ENCODE measurements at places on chromosomes 16 and 17. TPM values are rescaled to one million over a fixed set of nuclear protein-coding genes. Genes with fewer than 3 reads are reported as not detected.

- H3K27ac ChIP-seq: no peak overlapping the region
- H3K36me3 ChIP-seq: no peaks in the 10 kb centered on the region
- no peak for DNase-seq
- no peaks in the 10 kb centered on the region for H3K27me3 ChIP-seq
Measured at GRCh38 chr17:70278844-70279462, 109.6 kb downstream of the KCNJ2 start.

DNA sequence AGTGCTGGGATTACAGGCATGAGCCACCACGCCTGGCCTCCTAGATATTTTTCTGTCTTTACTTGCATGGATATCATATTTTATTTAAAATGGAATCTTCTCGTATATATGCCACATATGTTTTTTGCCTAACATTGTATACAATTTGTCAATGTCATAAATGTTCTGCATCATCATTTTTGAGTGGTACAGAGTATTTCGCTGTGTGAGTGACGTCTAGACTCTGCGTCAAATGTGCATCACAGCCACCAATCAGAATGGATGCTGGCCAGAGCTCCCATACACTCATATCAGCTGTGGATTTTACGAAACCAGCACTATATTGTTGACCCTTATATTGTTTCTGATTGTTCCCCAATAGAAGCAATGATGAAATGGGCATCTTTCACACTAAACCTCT is 57.2 kb downstream of the ERCC4 start:
- no peaks in the 10 kb centered on the region for H3K4me1 ChIP-seq
- no peak for DNase-seq
- H3K4me3 ChIP-seq: no peak overlapping the region
- H3K36me3 ChIP-seq: no peaks in the 10 kb centered on the region
- H3K27me3 ChIP-seq: no peaks in the 10 kb centered on the region

GRCh38 chr17:45172541-45173286 is 11.0 kb downstream of the HEXIM2 start:
- H3K27ac ChIP-seq: peak overlapping the region; percentile 99
- peak overlapping the region; percentile 24 for H3K4me3 ChIP-seq
- no peaks in the 10 kb centered on the region for H3K36me3 ChIP-seq
- peaks cover 43% of the 10 kb centered on the region for H3K4me1 ChIP-seq
- H3K27me3 ChIP-seq: no peaks in the 10 kb centered on the region
- DNase-seq: no peak

DNA sequence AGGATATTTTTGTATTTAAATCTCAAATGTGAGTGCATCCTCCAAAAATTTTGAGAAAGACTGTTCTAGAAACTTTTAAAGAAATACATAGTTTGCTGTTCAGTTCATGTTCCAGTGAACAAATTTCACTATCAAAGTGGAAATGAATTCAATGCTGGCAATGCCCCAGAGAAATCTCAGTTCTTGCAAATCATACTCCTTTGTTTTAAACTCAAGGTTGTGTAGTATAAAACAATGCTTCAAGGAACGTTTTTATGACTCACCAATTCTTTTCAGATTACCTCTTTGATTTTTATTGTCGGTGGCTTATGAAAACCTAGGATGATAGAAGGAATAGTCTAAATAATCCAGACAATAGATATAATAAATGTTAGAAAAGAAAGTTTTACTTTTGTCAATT is 17.6 kb downstream of the LPCAT2 start:
- H3K27ac ChIP-seq: no peak overlapping the region
- no peaks in the 10 kb centered on the region for H3K27me3 ChIP-seq
- H3K4me1 ChIP-seq: peaks cover 4% of the 10 kb centered on the region

- H3K27me3 ChIP-seq: no peaks in the 10 kb centered on the region
- DNase-seq: no peak
- H3K4me3 ChIP-seq: no peak overlapping the region
Measured at GRCh38 chr17:1312261-1312870, 32.9 kb downstream of the TRARG1 start.

DNA sequence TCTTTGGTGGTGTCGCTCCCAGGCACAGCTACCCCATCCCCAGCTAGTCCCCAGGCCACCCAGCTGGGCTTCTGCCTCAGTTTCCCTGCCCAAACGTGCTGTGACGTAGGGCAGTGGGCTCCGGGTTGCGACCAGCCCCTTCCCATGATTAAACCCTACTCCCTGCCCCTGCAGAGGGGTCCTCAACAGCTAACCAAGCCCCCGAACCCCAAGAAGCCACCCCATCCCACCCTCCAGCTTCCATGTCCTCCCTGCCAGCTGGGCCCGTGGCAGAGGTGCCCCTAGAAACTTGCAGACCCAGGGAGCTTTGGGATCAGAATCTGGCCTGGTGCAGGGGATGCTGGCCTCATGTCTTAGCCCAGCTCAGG is 879 bp upstream of the NTN3 start:
- H3K27me3 ChIP-seq: no peaks in the 10 kb centered on the region
- DNase-seq: no peak
- H3K27ac ChIP-seq: peak overlapping the region; percentile 95
- H3K36me3 ChIP-seq: no peaks in the 10 kb centered on the region
- no peak overlapping the region for H3K4me3 ChIP-seq

- no peak overlapping the region for H3K27ac ChIP-seq
- peaks cover 11% of the 10 kb centered on the region for H3K4me1 ChIP-seq
- no peak for DNase-seq
- no peak overlapping the region for H3K4me3 ChIP-seq
- peaks cover 8% of the 10 kb centered on the region for H3K36me3 ChIP-seq
- no peaks in the 10 kb centered on the region for H3K27me3 ChIP-seq
Measured at GRCh38 chr17:76714822-76715495, 4.2 kb upstream of the MXRA7 start.

DNA sequence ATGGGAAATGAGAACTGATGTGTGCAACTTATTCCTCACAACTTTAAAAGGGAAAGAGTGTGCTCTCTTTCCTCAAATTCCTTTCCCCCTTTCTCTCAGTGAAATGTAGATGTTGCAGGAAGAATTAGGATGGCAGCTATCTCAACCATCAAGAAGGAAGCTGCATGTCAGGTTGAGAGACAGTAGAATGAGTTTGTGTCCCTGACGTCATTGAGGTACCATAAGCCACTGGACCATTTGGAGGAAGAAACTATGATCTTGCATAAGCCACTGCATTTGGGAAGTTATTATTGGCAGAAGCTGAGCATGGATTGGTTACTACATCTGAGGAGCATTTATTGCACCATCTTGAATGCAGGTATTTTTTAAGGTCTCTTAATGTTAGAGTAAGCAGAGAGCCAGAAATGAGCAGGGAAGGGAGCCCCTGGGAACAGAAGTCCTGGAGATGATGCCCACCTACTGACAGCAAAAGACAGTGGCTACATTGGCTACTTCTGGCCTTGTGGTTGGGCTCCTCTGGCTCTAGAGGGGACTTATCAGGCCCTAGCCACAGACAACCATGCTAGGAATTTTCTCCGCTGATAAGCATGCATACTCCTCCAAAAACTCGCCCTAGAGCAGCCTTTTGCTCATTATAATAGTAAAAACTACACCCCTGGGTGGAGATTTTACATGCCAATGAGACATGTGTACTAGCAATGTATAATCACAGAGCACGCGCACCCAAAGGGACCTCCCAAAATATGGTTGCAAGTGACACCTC is 249.0 kb upstream of the SALL1 start:
- H3K4me1 ChIP-seq: no peaks in the 10 kb centered on the region
- no peaks in the 10 kb centered on the region for H3K36me3 ChIP-seq
- H3K27ac ChIP-seq: no peak overlapping the region
- H3K4me3 ChIP-seq: no peak overlapping the region
- no peak for DNase-seq
- H3K27me3 ChIP-seq: no peaks in the 10 kb centered on the region

- no peak for DNase-seq
- peaks cover 2% of the 10 kb centered on the region for H3K4me1 ChIP-seq
- H3K27me3 ChIP-seq: no peaks in the 10 kb centered on the region
- no peaks in the 10 kb centered on the region for H3K36me3 ChIP-seq
- no peak overlapping the region for H3K27ac ChIP-seq
Measured at GRCh38 chr17:337866-338265, 14.7 kb downstream of the RPH3AL start.

DNA sequence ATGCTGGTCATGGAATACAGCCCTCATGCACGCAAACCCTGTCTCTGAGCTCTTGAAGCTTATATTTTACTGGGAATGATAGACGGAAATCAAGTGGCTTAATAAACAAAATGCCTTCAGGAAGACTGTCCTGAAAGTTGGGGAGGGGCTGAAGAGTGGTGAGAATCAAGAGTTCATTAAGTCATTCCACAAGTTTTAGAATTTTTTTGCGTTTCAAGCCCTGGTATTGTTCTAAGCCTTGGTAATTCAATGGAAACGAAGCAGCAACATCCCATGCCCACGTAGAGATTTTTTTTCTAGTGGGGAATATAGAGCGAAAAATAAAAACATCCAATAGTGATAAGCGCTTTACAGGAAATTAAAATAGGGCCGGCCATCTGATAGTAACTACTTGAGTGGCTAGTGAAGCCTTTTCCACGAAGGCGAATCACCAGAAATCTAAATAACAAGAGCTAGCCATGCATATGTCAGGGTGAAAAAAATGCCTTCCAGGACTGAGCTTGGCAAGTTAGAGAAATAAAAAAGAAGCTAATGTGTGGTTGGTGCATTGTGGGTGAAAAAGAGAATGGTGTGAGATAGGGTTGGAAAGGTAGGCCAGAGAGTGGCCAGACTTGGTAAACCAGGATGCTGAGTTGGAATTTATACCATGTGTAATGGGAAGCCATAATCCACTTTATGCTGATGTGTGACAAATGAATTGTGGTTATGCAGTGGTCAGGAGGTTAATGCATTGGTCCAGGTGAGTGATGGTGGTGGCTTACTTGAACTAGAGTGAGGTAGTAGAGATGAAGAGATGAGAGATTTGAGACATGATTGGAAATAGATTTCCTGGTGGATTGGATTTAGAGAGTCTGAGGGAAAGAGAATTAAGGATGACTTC is 772 bp downstream of the PFAS start:
- peaks cover 9% of the 10 kb centered on the region for H3K4me1 ChIP-seq
- H3K27me3 ChIP-seq: no peaks in the 10 kb centered on the region
- H3K36me3 ChIP-seq: peaks cover 9% of the 10 kb centered on the region
- peak overlapping the region; percentile 91 for H3K27ac ChIP-seq

GRCh38 chr17:14731591-14731990 is 430.7 kb downstream of the HS3ST3B1 start:
- no peaks in the 10 kb centered on the region for H3K4me1 ChIP-seq
- no peaks in the 10 kb centered on the region for H3K27me3 ChIP-seq
- no peak overlapping the region for H3K27ac ChIP-seq
- DNase-seq: no peak
- no peaks in the 10 kb centered on the region for H3K36me3 ChIP-seq

DNA sequence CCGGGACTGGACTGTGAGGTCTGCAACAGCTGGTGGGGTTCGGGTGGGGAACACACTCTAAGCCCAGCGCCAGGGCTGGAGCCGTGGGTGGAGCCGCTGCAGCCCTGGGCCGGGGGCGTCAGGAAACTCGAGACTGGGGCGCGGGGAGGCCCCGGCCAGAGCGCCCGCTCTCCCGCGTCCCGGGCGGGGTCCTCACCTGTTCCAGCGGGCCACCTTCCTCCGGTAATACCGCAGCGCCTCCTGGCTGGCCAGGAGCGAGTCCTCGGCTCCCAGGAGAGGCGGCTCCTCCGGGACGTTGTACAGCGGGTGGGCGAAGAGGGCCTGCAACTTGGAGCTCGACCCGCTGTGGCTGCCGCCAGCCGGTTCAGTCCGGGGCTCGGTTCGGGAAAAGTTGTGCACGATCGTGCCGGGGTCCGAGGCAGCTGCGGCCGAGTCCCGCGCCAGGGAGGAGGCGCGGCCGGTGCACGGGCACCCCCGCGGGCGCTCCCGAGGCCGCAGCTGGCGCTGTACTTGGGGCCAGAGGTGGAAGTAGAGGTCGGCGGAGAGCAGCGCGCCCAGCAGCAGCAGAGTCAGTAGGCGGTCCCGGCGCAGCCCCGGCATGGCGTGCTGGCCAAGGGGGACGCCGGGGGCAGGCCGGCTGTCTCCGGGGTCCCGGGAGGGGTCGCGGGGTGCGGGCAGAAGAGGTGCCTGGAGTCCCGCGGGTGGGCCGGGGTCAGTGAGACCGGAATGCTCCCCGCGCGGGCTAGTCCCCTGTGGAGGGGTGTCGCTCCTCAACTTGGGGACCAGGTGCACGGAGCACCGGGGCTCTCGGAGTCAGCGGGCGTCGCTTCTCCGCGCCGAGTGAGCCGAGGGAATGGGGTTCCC is 868 bp downstream of the FAM20A start:
- no peak for DNase-seq
- no peaks in the 10 kb centered on the region for H3K4me1 ChIP-seq
- H3K27ac ChIP-seq: no peak overlapping the region
- no peaks in the 10 kb centered on the region for H3K36me3 ChIP-seq
- H3K4me3 ChIP-seq: peak overlapping the region; percentile 28

GRCh38 chr17:6994666-6995256 is 1.1 kb upstream of the ALOX12 start:
- H3K27me3 ChIP-seq: no peaks in the 10 kb centered on the region
- H3K4me1 ChIP-seq: no peaks in the 10 kb centered on the region
- H3K4me3 ChIP-seq: no peak overlapping the region

DNA sequence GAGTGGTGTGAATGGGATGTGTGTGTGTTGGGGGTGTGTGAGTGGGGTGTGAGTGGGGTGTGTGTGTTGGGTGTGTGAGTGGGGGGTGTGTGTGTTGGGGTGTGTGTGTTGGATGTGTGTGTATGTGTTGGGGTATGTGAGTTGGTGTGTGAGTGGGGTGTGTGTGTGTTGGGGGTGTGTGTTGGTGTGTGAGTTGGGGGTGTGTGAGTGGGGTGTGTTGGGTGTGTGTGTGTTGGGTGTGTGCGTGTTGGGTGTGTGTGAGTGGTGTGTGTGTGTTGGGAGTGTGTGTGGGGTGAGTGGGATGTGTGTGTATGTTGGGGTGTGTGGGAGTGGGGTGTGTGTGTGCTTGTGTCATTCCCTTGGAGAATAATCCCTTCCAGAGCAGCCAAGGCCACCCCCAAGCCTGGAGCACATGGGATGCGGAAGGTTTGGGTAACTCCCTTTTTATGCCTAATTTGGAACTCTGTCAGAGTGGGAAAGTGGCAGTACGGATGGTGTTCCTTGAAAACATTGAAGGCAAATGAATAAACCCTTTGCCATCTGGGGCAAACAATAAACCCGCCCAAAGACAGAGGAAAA is 14.3 kb downstream of the RNF213 start:
- H3K4me3 ChIP-seq: no peak overlapping the region
- no peak for DNase-seq
- H3K36me3 ChIP-seq: peaks cover 2% of the 10 kb centered on the region
- peaks cover 34% of the 10 kb centered on the region for H3K4me1 ChIP-seq
- no peak overlapping the region for H3K27ac ChIP-seq

The OTOA gene
- total RNA-seq: not detected

The TMEM100 gene
- total RNA-seq: 0.10 TPM

The KRT20 gene
- total RNA-seq: 0.13 TPM

The NDRG4 gene
- total RNA-seq: 5.1 TPM

The NECAB2 gene
- 0.33 TPM for total RNA-seq

The CA7 gene
- total RNA-seq: not detected

The HAP1 gene
- 11.6 TPM for total RNA-seq

The BRD7 gene
- 45.6 TPM for total RNA-seq

The TAT gene
- 0.49 TPM for total RNA-seq

The EVI2B gene
- total RNA-seq: 0.08 TPM

All from Panc1 (cell line).